Naive thymus-derived CD4-positive, alpha-beta T cell (primary cell): ENCODE measurements at places on chromosomes 4 and X. TPM values are rescaled to one million over a fixed set of nuclear protein-coding genes. Genes with fewer than 3 reads are reported as not detected.

Gene HPF1
- 9.9 TPM for total RNA-seq

Gene LDB2
- 1.5 TPM for total RNA-seq

GRCh38 chr4:154018659-154019058 is 229.8 kb upstream of the SFRP2 start:
- no peak overlapping the region for H3K4me3 ChIP-seq
- no peaks in the 10 kb centered on the region for H3K27me3 ChIP-seq
- DNase-seq, result peak; percentile 10
- no peak overlapping the region for H3K27ac ChIP-seq

DNA sequence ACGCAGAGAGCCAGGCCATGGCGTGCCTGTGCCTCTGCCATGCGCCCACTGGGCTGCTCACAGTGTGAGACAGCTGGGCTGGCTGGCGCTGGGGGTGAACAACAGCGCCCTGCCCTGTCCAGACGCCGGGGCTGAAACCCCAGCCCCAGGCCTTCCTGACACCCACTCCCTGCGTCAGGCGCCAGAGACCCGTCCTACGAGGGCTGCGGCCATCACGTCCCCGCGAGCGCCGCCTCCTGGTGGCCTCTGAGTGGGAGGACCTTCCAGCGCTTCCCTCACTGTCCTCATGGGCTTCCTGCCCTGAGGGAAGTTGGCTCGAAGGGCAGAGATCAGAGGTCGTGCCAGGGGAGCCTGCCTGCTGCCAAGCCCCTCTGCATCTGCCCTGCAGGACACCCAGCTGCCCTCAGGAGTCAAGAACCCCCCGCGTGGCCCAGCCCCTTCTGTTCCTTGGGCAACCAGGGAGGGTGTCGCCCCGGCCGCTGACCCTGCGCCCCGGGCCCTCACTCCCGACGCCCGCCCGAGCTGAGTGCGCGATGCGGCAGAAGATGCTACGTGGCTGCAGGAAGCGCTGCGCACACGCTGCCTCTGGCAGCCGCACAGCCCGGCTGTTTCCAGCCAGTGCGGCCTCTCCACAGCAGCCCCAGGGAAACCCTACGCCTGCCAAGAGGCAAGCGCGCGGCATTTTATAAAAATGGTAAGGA is 16.2 kb downstream of the NELFA start:
- no peak for DNase-seq
- no peaks in the 10 kb centered on the region for H3K27me3 ChIP-seq
- peaks cover 65% of the 10 kb centered on the region for H3K36me3 ChIP-seq
- H3K27ac ChIP-seq, result no peak overlapping the region
- H3K4me1 ChIP-seq, result no peaks in the 10 kb centered on the region
